ENCODE measurements at places on chromosomes 12 and 14.
A peak's percentile ranks its signal among the peaks of the same experiment; 100 is the strongest.

DNA sequence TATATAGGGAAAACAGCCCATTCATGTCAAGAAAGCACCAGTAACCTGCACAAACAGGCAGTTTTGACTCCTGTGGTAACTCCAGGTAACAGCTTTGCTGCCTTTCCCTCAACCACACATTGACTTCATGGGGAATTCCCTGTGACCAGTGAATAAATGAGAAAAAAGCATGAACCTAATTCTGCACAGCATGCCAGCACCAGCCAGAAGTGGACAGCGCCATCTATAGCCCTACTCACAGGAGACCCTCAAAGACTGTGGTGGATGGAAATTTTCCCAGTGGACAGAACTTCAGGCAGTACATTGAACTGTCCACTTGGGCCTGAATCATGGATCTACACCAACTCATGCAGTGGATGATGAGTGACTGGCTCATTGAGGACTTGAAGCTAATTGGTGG is 152.1 kb downstream of the SLC8A3 start:
- peak; percentile 12 for DNase-seq

GRCh38 chr12:107978641-107979040 is 150.4 kb upstream of the WSCD2 start:
- DNase-seq = no peak

DNA sequence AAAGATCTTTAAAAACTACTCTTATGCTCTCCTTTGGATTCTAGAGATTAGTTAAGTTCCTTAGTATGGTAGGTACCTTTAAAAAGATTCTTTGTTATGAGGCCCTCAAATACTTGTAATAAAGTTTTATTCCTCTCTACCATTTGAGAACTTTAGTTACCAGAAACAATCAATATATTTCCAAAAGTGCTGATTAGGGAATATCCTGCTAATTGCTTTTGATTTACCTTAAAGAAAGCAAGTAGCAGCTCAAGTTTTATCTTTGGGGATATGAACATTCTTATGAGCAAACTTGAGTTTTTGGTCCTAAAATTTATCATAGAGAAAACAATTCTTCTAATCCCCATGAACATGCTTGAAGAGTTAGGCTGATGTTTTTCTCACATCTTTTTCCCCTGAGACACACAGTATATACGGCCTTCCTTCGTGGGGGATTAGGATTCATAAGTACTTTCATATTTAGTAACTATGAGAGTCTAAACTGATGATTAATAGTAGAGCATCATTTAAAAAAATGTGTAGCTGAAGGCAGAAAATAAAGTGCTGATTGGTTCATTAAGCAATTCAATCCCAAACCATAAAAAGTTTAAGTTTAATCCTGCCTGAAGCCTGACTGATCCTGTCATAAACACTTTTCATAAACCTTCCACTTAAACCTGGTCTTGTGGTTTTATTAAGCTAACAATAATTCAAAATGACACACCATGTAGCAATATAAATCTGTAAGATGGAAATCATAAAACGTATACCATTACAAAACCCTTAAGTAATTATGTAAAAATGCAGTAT is 380.5 kb upstream of the FBXO33 start:
- no peak for DNase-seq

DNA sequence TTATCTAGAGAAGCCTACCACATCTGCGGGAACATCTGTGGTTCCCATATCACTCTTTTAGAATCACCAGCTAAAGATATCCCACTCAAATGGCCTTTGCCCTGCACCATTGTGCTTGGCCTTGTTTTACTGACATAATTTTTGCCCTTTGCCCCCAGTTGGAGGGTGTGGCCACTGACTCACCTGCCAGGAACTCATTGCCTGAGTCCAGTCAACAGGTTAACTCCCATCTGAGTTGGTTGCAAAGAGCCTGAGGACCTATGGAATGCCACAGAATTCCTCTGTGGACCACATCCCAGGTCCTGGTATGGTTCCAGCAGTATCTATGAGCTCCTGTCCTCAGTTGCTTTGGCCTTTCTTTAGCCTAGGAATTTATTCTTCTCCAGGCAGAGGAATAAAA is 55.7 kb upstream of the PTGR2 start:
- DNase-seq = no peak

GRCh38 chr14:93036652-93037345 is 78.9 kb downstream of the ITPK1 start:
- DNase-seq = no peak

DNA sequence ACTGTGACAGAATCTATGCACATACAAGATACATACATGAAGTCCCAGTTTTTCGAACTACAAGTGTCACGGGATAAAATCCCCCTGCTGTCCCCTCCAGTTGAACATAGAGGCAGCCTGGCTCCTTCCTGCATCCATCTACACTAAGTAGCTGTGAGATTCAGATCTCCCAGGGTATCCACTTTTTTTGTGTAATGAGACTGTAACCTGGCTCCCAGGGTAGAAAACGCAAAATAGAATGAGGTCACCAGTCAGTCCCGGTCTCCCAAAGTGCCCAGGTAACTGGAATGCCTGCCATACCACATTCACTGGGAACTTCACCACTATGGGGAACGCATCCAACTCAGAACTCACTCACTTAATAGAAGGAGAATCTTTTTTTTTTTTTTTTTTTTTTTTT is 67.8 kb downstream of the TMCC3 start:
- no peak for DNase-seq

GRCh38 chr12:31815096-31815495 is 86.3 kb upstream of the AMN1 start:
- DNase-seq = no peak

DNA sequence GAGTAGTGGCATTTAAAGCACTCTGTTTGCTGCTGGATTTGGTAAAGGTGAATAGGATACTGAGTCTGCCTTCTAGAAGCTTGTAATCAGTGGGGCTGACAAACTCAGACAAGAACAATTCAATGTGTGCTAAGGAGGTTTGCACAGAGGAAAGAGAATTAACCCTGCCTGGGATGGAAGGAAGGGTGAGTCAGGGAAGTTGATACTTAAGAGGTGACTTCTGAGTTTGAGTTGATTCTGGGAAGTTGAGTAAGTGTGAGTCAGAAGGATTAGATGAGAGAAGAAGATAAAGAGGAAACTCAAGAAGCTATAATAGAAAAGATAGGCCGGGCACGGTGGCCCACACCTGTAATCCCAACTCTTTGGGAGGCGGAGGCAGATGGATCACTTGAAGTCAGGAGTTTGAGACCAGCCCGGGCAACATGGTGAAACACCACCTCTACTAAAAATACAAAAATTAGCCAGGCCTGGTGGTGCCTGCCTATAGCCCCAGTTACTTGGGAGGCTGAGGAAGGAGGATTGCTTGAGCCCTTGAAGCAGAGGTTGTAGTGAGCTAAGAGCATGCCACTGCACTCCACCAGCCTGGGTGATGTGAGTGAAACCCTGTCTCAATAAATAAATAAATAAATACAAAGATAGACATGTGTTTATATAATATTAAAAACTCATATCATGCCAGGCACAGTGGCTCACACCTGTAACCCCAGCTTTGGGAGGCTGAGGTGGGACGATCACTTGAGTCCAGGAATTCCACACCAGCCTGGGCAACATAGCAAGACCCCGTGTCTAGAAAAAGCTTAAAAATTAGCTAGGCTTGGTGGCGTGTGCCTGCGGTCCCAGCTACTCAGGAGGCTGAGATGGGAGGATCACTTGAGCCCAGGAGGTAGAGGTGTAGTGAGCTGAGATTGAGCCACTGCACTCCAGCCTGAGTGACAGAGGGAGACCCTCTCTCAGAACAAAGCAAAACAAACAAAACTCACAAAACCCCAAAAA is 126.8 kb upstream of the CPM start:
- no peak for DNase-seq

GRCh38 chr12:41418586-41418985 is 230.5 kb downstream of the PDZRN4 start:
- DNase-seq = no peak

DNA sequence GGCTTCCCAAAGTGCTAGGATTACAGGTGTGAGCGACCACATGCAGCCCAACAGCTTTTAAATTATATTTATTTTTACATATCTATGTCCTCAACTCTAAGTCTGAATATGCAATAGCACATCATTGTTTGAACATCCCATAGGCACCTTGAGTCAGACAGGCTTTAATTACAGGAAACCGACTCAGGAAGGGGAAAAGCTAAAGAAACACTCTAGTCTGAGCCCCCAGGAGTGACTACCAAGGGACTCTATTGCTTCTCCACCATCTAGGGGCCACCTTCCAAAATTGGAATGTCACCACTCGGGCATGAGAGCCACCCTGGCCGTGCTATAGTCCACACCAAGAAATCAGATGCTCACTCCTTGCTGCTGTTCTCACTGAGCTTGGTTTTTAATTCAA is 14.0 kb upstream of the MFAP5 start:
- no peak for DNase-seq

GRCh38 chr12:115478505-115478904 is 794.5 kb upstream of the TBX3 start:
- no peak for DNase-seq

- DNase-seq = no peak
These were observed 45.3 kb upstream of the MTERF2 start for GRCh38 chr12:107032266-107032665.

GRCh38 chr14:21711360-21711961 is 37.8 kb upstream of the OR4E1 start:
- DNase-seq = peak; percentile 53

- DNase-seq = no peak
These were observed 10.5 kb upstream of the BLTP3B start for GRCh38 chr12:100153131-100153530.

GRCh38 chr14:92310776-92311375 is 12.1 kb upstream of the SLC24A4 start:
- no peak for DNase-seq

DNA sequence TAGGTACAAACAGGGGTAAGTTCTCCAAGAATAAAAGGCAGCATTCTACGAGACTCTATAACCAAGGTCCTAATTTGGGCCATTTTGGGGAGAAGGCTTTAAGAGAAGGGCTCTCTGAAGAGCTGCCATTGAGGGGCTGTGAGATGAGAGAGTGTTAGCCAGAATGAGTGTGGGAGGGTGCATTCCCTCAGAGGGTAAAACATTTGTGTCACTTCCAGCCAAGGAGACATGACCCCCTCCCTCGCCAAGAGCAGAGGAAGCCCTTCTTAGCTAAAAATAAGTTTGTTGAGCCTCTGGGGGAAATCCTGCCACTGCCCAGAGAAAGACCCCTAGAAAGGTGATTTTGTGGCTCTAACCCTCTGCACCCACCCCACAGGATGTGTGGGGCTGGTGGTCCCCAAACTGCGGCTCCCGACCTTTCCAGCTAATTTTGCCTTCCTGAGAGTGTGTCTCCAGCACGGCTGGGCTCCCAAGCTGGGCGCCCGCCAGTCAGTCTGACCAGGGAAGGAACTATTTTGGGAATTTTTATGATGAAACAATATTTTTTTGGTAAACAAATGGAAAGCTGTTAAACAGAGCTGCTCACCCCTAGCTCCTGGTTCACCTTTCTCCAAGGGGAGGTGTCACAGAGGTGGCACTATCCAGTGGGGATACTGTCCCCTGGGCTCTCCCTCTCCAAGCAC is 65.9 kb upstream of the JDP2 start:
- no peak for DNase-seq

- DNase-seq = no peak
These were observed 340.1 kb upstream of the FKBP4 start for GRCh38 chr12:2454601-2455177.

GRCh38 chr14:61064856-61065255 is 83.8 kb downstream of the SLC38A6 start:
- no peak for DNase-seq

GRCh38 chr14:105137481-105138020 is 31.0 kb downstream of the JAG2 start:
- DNase-seq = no peak

DNA sequence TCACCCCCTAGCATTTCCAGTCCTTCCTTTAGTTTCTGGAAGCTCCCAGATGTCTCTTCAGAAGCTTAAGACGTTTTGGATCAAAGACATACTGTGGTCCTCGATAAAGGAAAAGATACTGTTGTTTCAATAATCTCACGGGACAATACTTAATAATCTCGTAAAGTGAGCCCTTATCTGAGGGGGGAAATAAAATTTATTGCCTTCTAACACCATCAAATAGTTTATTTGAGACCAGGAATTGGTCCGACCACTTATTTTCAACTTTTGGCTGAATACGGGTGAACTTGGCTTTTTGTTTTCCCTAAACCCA is 640 bp upstream of the G2E3 start:
- DNase-seq = no peak

GRCh38 chr14:68243450-68244010 is 424.0 kb downstream of the RAD51B start:
- no peak for DNase-seq

- no peak for DNase-seq
These were observed 11.2 kb downstream of the KRT71 start for GRCh38 chr12:52541709-52542108.

GRCh38 chr12:93170928-93171327 is 206.8 kb upstream of the NUDT4 start:
- DNase-seq = no peak

- DNase-seq = no peak
These were observed 380.1 kb downstream of the SOX5 start for GRCh38 chr12:23569356-23569755.

DNA sequence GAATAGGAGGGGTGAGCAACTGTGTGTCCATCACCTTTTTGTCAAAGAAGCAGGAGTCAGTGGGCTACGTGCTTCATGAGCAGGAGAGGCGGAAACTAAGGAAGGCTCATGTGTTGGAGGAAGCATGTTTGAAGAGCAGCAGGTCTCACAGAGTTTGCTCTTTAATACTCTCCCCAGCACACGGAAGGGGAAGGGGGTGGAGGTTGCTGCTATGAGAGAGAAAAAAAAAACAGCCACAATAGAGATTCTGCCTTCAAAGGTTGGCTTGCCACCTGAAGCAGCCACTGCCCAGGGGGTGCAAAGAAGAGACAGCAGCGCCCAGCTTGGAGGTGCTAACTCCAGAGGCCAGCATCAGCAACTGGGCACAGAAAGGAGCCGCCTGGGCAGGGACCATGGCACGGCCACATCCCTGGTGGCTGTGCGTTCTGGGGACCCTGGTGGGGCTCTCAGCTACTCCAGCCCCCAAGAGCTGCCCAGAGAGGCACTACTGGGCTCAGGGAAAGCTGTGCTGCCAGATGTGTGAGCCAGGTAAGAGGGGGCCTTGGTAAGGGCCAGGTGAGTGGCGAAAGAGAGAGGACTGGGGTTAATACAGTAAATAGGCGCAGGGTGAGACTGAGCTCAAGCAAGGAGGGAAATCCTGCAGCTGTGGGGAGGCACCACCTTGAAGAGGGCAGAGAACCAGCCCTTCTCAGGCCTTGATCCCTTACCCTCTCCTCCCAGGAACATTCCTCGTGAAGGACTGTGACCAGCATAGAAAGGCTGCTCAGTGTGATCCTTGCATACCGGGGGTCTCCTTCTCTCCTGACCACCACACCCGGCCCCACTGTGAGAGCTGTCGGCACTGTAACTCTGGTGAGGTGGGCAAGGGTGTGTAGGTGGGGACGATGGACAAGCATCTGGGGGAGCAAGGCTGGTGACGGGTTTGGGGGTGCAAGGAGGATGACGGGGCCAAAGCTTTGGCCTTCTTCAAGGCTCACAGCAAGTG is at the start of gene CD27:
Gene CD27 (plus strand): TSS at position 252 of the 985 bp plus-strand sequence. CDS start 141 bp downstream, at position 393.
- DNase-seq = no peak
